ENCODE measurements at places on chromosomes 7 and 10. TPM values are rescaled to one million over a fixed set of nuclear protein-coding genes. Genes with fewer than 3 reads are reported as not detected.

Gene KEL
- not detected for total RNA-seq

Gene TRIM73
- 0.22 TPM for total RNA-seq

Gene NUTM2D
- 2.3 TPM for total RNA-seq

Gene GPAM
- total RNA-seq: 9.0 TPM
